8988T (cell line): ENCODE measurements at places on chromosomes 6 and 20.

- DNase-seq: no peak
Measured at GRCh38 chr6:109516929-109517328, 33.9 kb upstream of the ZBTB24 start.

DNA sequence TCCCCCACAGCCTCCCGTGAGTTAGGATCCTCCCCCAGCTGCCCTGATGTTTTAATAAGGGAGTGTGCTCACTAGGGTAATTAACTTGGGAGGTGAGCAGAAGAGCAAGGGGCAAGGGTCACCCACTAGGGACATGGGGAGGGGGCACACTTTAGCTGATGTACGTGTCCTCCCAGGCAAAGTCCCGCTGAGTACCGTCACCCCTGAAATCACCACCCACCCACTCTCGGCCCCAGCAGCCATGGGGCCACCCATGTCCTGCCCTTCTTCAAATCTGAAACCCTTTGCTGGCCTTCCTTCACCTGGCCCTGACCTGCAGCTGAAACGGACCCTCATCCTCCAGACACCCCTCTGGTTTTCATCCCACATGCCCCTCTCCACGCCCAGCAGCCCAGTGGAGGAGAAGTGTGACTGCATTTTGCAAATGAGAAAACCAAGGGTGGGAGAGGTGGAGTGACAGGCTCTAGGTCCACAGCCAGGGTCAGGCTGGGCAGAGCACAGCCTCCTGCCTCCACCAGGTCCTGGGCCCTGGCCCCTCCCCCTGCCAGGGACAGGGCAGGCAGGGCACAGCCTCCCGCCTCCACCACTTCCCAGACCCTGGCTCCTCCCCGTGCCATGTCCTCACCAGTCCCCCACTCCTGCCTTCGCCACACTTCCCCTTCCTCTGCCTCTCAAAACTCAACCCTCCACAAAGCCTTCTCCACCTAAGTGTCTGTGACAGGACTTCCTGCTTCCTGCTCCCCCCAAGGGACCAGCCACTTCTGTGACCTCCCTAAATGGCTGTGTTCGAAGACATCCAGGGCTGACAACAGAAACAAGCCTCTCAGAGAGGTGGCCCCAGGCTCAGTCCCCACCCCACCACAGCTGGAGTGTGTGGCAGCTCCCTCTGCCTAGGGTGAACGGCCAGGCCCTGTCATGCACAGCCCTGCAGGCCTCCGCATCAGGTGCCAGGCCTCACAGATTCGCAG is 15.1 kb downstream of the ACSS1 start:
- DNase-seq: no peak

- DNase-seq: no peak
Measured at GRCh38 chr6:117079951-117080350, 185.4 kb upstream of the VGLL2 start.

- no peak for DNase-seq
Measured at GRCh38 chr6:112193117-112193516, 61.2 kb downstream of the LAMA4 start.

GRCh38 chr6:159929819-159930218 is 39.0 kb downstream of the MAS1 start:
- no peak for DNase-seq

GRCh38 chr20:14817101-14817500 is 479.7 kb upstream of the FLRT3 start:
- no peak for DNase-seq
